Aortic smooth muscle cell (primary cell): ENCODE measurements at places on chromosomes 16 and 17. TPM values are rescaled to one million over a fixed set of nuclear protein-coding genes. Genes with fewer than 3 reads are reported as not detected.

BTBD17 gene
- not detected in 2 replicates for total RNA-seq

SLFN13 gene
- total RNA-seq = 2.2 and 3.0 TPM in 2 replicates

INCA1 gene
- total RNA-seq = 0.13 and 0.25 TPM in 2 replicates

FOXC2 gene
- total RNA-seq = 3.4 and 4.9 TPM in 2 replicates

STH gene
- total RNA-seq = not detected in 2 replicates

CDR2L gene
- total RNA-seq = 11.2 and 11.9 TPM in 2 replicates

LRRC37B gene
- total RNA-seq = 12.4 and 17.4 TPM in 2 replicates

TEKT1 gene
- total RNA-seq = not detected in 2 replicates
